ENCODE measurements at places on chromosomes 3 and 15.

- no peak for DNase-seq
These were observed 27.0 kb upstream of the TNFAIP8L3 start for GRCh38 chr15:51121631-51122225.

GRCh38 chr3:129379582-129380358 lies 48.7 kb downstream of the EFCAB12 start:
- DNase-seq: no peak

DNA sequence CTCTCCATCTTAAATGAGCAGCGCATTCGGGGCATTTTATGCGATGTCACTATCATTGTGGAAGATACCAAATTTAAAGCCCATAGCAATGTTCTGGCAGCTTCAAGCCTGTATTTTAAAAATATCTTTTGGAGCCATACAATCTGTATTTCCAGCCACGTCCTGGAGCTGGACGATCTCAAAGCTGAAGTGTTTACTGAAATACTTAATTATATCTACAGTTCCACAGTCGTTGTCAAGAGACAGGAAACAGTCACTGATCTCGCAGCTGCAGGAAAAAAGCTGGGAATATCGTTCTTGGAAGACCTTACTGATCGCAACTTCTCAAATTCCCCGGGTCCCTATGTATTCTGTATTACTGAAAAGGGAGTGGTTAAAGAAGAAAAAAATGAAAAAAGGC lies 44.4 kb upstream of the RASA2 start:
- no peak for DNase-seq

GRCh38 chr15:94792196-94792595 lies 560.8 kb downstream of the MCTP2 start:
- DNase-seq: peak; percentile 7

DNA sequence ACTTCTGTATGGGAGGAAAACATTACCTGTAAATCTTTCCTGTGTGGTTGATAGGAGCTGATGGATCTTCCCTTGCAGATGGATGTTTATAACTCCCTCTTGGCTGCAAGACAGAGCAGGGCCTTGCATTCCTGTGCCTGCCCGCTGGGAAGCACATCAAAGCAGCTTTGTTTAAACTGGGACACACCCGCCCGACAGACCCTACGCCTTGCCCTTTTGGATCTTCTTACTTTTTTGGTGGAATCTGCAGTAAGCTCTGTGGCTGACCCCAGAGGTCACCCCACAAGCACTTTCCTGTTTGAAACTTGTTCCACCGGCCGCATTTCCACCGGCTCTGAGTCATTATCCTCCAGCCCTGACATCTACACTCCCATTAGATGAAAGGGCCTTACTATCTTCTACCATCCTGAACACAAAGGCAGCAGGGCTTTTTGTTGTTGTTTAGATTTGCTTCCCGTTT lies 244.1 kb upstream of the STT3B start:
- DNase-seq: no peak

DNA sequence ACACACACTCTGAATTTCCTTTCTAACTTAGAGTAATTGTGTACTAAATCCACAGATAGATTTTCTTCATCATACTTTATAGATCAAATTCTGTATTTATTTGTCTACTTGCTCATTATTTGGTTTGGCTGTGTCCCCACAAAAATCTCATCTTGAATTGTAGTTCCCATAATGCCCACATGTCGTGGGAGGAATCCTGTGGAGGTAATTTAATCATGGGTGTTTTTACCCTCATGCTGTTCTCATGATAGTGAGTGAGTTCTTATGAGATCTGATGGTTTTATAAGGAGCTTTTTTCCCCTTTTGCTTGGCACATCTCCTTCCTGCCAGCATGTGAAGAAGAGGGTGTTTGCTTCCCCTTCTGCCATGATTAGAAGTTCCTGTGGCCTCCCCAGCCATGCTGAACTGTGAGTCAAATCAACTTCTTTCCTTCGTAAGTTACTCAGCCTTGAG lies 198.3 kb upstream of the TGFBR2 start:
- DNase-seq: peak; percentile 41

GRCh38 chr15:59794229-59794886 lies 105.2 kb upstream of the BNIP2 start:
- DNase-seq: no peak

DNA sequence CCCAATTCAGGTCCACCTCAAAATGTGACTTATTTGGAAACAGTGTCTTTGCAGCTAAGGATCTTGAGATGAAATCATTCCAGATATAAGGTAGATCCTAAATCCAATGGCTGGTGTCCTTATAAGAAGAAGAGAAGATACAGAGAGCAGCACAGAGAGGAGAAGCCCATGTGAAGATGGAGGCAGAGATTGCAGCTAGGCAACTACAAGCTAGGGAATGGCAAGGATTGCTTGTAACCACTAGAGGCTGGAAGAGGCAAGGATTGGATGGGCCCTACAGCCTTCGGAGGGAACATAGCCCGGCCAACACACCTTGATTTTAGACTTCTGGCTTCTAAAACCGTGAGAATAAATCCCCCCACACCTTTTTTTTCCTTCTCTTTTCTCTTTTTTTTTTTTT lies 38.5 kb downstream of the SYN2 start:
- DNase-seq: no peak

GRCh38 chr3:33637482-33637881 lies 80.6 kb downstream of the CLASP2 start:
- DNase-seq: no peak

- DNase-seq: no peak
These were observed 13.5 kb downstream of the GUCA1C start for GRCh38 chr3:108940166-108940565.

GRCh38 chr3:37970802-37971201 lies 19.8 kb upstream of the VILL start:
- DNase-seq: no peak

DNA sequence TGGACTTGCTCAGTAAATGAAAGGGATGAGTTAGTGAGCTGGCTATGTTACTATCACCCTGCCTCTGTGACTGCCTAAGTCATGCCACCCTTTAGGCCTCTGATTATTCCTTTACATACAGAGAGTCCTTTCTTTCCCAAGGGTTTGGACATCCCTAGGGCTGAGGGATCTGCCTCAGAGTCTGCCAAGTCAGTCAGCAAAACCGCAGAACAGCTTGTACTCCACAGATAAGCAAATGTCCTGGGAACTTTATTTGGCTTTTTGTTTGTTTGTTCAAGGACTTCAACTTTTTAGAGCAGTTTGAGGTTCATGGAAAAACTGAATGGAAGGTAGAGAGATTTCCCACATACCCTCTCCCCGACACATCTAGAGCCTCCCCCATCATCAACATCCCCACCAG lies 82.6 kb upstream of the TRIM42 start:
- DNase-seq: no peak

- DNase-seq: no peak
These were observed 17.2 kb upstream of the SLC12A8 start for GRCh38 chr3:125229707-125230106.

DNA sequence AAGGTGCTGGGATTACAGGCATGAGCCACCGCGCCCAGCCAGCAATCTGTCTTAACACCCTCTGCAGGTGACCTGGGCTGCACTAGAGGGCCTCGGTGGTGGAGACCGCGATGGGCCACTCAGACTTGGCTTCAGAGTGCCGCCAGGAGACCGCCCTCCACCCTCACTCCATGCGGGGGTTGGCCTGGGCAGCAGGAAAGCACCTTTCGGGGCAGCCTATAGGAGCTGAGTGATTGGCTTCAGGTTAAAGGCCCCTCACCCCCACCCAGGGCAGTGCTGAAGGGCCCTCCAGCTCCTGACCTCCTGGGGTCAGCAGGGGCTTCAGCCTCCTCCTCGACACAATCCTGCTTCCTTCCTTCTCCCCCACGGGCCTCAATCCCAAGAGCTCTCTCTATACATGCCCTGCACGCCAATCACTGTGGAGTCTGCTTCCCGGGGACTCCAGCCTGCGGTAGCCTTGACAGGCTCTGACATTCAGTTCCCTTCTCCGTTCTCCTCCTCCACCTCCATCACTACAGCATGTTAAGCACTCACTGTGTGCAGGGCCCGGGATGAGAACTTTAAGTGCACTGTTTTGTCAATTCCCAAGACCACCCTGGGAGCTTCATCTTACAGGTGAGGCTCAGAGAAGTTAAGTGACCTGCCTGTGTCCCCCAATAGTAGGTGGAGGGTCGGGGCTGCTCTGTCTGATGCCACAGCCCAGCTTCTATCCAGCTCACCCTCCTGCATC lies 225.3 kb downstream of the XXYLT1 start:
- DNase-seq: no peak

GRCh38 chr3:173737167-173737808 lies 339.7 kb downstream of the NLGN1 start:
- no peak for DNase-seq

DNA sequence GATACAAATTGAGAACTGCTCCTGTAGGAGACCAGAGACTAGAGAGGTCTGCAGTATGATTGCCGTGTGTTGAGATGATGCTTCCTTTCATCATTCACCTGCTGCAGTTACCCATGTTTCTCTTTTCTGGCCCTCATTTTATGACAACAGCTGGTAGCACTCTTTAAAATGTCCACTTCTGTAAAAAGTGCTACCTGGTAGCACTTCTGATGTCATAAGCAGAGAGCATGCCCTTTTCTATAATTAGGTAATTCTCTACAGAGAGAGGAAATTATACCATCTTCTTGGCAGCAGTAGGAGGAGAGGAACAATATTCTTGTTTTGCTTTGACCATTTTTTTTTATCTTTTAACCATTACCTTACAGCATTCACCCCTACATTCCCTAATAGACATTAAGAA lies 123.8 kb downstream of the PPM1L start:
- no peak for DNase-seq

- no peak for DNase-seq
These were observed 146.5 kb downstream of the FNDC3B start for GRCh38 chr3:172185907-172186306.

- DNase-seq: no peak
These were observed 64.9 kb upstream of the PIK3R4 start for GRCh38 chr3:130811557-130811956.

DNA sequence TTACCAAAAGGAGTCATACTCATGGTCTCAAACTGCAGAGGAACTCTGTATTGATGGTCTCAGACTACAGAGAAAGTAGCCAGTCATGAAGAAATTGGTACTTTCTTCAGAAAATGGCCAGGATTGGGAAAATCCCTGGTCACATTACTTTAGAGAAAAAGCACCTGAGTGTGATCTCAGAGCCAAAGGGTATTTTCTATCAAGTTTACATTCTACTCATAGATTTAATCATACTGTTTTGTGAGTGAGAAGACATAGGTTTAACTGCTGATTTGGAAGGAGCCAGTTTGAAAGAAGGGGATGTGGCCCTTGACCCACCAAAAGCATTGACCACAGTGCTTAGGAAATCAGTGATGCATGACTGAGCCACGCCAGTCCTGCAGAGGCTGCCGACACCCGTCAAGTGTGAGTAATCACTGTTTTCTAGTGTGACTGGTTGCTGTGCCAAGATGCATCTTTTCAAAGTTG lies 203.6 kb downstream of the AKAP13 start:
- peak; percentile 73 for DNase-seq

GRCh38 chr3:112308151-112308911 lies 14.3 kb upstream of the SLC9C1 start:
- DNase-seq: no peak

DNA sequence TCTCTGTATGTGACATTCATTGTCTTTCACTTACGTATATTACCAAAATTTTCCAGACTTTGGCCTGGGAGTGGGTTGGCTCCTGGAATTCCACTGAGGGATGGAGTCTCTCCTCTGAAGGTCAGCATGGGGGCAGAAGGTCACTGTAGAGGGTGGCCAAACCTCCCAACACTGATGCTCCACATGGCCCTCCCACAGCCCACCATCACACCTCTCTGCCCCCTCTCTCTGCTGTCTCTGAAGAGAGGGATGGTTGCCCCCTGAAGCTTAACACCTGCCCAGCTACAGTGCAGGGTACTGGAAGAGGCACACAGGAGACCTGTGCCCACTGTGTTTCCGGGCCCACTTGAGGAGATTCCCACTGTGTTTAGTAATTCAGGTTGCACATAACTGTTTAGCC lies 52.2 kb downstream of the CMTM6 start:
- no peak for DNase-seq

GRCh38 chr15:91307601-91308000 lies 207.5 kb downstream of the SV2B start:
- DNase-seq: no peak

- no peak for DNase-seq
These were observed 43.4 kb downstream of the SPG11 start for GRCh38 chr15:44620081-44620480.

- DNase-seq: no peak
These were observed 73.4 kb downstream of the SLCO3A1 start for GRCh38 chr15:91926908-91927270.

- DNase-seq: no peak
These were observed 320 bp upstream of the ACAN start for GRCh38 chr15:88802991-88803240.

GRCh38 chr15:48145923-48146322 lies 25.1 kb downstream of the SLC24A5 start:
- DNase-seq: no peak

DNA sequence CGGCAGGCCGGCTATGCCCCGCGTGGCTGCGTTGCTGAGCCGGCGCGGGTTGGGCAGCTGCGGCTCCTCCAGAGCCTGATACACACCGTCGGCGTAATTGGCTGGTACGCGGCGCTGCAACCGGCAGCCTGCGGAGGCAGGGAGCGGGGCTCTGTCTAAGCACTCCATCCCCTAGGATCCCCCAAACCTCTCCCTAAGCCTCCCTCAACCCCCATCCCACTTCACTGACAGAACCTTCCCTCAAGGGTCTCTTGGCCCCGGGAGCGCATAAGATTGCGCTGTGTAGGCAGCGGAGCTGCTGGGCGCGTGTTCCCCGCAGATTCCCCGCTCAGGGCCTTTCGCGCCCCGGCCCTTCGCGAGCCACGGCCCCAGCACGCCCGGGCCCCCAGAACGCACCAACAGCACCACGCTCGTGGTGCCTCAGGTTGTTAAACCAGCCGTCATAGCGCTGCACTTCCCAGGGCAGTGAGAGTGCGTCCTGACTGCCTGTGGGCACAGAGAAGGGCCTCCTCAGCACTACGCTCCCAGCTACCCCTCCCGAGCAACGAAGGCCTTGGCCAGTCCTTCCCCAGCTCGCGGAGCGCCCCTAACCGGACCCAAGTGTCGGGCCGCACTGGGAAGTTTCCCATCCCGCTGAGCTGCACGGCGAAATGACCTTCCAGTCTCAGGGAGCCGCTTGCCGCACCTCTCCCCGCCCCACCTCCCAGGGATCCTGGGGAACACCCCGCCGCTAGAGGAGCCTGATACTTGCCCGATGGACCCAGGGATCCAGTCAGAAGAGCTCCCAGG lies 1.2 kb downstream of the DUOX2 start:
- no peak for DNase-seq

DNA sequence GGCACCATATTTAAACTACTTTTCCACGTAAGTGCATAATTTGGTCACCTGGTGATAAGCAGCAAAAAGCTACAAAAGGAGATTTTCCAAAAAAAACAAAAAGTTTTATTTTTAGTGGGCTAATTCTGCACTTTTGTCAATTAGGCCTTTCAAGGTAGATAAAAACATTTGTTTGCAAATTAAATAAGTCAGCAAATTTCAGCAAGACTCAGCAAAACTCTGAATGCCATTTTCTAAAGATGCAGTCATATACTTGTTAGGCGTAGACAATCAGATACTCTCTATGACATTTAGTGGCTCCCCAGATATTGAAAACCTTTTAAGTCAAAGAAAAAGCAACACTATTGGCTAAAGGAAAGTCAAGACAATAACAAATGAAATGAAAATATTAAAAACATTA lies 400.2 kb upstream of the GOLIM4 start:
- DNase-seq: no peak

All from stromal cell of bone marrow (primary cell).